GM04504 (cell line): ENCODE measurements at places on chromosomes 12 and 14.

GRCh38 chr12:1093166-1093751 is 102.2 kb downstream of the ERC1 start:
- DNase-seq, result peak; percentile 23

GRCh38 chr12:38159092-38159551 is 157.5 kb upstream of the ALG10B start:
- DNase-seq, result no peak

GRCh38 chr12:3597526-3598210 is 106.7 kb downstream of the PRMT8 start:
- DNase-seq, result no peak

- DNase-seq, result no peak
These were observed 31.5 kb downstream of the NUMB start for GRCh38 chr14:73426877-73427276.

- DNase-seq, result no peak
These were observed 41.3 kb upstream of the OR6J1 start for GRCh38 chr14:22685467-22685866.

DNA sequence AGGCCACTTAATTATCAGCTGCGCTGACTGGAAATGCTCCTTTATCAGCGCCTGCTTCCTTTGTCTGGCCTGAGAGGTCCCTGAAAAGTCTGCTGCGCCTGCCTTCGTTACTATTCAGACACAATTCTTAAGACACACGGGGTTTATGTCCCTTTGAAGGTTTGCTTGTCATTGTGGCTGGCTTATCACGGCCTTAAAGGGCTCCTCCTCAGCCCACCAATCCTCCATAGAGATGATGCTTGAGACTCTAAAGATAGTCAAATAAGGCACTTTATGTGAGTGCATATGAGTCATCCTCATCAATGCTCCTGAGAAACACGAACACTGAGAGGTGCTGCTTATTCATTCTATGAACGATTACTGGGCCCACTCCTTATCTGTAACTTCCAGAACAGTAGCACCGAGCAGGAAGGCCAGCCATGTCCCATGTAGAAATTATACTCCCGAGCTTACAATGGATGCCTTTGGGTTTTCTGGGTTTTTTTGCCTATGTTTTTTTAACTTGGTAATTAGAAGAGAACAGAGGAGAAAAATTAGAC is 1268.2 kb upstream of the TMEM132C start:
- DNase-seq, result no peak

GRCh38 chr12:65923228-65923627 is 98.9 kb downstream of the HMGA2 start:
- no peak for DNase-seq

DNA sequence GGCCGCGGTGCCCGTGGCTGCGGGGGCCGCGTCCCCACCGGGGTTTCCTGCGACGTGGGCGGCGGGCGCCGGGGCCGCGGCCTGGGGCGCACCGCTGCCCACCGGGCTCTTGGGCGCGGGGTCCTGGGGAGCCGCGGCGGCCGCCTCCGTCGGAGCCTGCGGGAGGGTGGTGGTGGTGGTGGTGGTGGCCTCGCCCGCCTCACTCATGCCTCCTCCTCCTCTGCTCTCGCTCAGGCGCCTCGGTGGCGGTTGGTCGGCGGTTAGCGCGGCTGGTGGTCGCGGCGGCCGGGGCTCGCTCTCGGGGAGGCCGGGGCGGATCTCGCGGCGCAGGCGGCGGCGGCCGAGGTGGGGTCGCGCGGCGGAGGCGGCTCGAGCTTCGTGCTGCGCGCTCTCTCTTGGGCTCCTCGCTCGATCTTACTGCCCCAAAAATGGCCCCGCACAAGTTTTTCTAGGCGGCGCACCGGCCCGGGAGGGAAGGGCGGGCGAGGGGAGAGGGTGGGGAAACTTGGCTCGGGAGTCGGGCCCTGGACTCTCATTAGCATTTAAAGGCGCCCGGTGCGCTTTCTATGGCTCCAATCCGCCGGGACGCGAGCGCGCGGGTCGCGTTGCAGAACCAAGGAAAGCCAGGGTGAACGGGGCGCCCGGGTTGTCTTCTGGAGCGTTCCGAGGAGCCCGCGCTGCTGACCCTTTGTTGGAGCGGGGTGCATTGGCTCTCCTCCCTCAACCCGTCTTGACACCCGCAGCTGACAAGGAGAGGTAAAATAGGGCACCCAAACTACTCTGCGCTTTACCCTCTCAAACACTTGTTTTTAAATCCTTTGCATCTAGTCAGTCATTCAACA is at the start of gene YBX3:
TSS of gene YBX3 (minus strand) at position 419 of the 842 bp plus-strand sequence. CDS start at position 207, 212 bp downstream.
- DNase-seq, result peak; percentile 61

DNA sequence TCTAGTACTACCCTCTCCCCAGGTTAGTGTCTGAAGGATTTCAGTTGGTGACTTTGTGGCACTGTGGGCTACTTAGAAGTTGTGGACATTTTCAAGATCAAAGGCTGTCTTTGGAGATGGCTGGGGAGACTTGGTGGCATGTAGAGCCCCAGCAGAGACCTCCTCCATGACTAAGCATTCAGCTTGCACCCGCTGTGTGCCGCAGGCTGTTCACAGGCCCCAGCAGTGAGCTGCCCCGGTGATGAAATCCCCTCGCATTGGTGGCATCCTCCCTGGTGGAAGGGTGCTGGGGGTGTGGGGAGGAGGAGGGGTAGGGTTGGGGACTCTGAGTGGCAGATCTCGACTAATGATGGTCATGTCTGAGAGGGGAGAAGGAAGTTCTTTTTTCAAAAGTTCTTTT is 173.9 kb downstream of the TSPAN9 start:
- no peak for DNase-seq

GRCh38 chr12:21001778-21002177 is 129.2 kb upstream of the SLCO1B1 start:
- DNase-seq, result no peak

GRCh38 chr12:1962051-1963020 is 41.9 kb downstream of the DCP1B start:
- DNase-seq, result no peak

GRCh38 chr12:52052468-52053186 is 1.4 kb downstream of the NR4A1 start:
- DNase-seq, result no peak

DNA sequence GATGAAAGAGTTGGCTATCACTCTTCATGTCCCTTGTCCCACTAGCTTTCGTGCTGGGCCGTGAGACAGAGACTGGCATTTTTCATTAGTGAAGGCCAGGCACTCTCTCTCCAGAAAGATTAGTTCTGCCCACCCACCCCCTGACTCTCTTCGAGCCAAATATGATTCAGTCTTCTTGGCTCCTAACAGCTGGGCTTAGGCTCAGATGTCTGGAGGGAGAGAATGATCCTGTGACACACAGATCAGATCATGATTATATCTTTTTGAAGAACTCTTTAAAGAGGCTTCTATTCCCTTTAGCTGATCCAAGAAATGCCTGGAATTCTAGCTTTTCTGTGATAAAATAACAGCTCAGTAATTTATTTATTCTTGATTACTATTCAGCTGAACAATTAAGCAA is 5.2 kb upstream of the GNG2 start:
- DNase-seq, result no peak

GRCh38 chr14:88188745-88189416 is 134.2 kb downstream of the KCNK10 start:
- DNase-seq, result no peak

DNA sequence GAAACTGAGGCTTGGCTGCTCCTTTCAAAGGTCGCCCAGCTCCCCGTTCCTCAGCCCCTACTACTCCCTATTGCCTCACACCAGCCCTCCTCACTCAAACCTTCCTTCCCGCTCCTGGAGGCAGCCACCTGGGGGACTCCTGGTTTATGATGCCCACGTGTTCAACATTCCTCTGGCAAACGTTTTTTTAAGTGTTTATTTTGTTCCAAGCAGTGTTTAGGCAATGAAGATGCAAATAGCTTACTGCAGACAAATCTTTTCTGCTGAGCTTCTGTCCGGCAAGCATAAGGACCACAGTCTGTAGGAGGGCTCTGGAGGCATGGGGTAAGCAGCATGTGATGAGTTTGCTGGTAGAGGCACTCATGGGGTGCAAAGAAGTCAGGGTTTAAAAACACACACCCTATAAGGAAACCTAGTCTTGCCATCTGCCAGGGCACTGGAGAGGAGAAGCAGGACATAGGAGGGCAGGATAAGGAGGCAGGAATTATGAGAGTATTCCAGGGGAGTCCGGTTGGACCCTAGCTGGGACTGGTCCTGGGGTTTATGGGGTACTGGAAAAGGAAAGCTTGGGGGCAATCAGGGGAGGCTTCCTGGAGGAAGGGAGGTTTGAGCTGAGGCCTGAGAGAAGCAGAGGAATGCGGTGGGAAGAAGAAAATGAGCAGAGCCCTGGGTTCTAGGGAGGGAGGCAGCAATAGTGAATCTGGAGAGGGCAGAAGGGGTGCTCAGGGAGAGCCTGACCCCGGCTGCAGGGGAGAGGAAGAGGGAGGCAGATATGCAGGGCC is 123.3 kb downstream of the NCOR2 start:
- no peak for DNase-seq

DNA sequence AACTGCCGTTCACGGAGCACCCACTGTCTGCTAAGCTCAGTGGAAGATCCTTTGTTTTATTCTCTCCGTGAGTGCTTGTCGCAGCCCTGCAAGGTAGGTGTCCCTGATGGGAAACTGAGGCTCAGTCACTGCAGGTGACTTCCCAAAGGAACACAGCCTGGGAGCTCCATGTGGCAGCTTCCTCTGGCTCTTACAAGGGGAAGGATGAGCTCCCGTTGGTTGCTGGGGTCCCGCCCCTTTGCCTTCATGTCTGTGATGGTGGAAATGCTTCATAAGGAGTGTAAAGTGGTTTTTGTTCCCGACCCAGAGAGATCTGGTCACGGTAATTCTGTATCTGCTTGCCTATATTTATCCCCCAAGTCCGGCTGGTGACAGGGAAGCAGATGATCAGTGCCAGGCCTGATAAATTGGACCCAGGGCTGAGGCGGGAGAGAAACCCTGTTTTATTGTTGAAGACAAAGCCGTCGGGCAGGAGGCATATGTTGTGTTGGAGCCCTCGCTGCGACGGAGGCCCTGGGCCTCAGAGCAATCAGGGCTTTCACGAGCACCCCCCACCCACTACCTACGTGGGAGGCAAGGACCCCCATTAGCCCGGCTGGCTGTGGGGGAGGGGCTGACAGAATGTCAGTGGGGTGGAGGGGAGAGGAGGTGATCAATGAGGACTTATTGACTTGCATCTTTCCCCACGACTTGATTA is 91.9 kb downstream of the KIF26A start:
- DNase-seq, result no peak

DNA sequence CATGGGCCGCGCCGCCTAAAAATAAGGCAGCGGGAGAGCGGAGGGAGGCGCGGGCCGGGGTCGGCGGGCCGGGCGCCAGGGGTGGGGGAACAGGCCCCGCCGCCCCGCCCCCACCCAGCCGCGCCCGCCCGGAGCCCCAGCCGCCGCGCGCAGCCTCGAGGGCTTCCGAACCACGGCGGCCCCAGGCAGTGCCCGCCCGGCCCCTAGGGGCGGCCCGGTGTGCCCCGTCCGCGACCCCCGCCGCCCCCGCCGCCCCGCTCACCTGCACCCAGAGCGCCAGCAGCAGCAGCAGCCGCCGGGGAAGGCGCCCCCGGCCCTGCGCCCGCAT is 519 bp downstream of the JAG2 start:
- no peak for DNase-seq

GRCh38 chr12:51850081-51850964 is 1.8 kb upstream of the FIGNL2 start:
- no peak for DNase-seq

DNA sequence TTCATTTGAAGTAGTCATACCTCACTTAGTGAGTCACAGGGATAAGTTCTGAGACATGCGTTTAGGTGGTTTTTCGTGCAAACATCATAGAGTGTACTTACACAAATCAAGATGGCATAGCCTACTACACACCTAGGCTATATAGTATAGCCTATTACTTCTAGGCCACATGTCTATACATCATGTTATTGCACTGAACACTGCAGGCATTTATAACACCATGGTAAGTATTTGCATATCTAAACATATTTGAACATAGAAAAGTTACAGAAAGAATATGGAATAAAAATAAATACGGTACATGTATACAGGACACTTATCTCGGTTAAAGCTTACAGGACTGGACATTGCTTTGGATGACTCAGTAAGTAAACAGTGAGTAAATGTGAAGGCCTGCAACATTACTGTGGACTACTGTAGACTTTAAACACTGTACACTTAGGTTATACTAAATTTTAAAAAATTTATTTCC is 670.6 kb downstream of the SLC16A7 start:
- no peak for DNase-seq

- DNase-seq, result no peak
These were observed 1560.7 kb upstream of the TMEM132C start for GRCh38 chr12:126706300-126706699.

DNA sequence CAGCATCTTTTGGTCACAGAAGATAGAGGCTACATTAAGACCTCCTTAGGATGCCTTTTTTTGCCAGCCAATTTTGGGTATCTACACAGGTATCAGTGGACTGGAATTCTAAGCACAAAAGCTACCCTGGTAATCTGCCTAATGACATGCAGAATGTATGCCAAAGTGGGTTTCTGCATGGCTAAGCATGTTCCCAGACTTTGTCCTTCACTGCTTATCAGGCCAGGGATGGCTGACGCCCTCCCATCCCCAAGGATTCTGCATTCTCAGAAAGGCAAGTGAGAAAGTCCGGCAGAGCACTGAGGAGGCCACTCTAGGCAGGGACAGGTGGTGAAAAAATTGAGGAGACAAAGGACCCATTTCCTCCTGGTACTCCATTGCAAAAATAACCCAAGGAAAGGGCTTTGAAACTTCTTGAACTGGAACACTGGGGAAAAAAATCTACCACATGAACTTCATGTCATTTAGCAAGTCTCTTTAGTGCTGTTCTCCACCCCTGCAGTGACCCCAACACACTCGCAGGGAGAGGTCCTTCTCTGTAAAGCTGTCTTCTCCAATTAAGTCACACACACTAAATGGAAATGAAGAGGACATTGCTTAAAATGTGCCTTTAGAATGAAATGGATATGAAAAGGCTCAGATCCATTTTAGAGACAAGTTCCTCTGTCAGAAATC is 91.7 kb upstream of the MAX start:
- no peak for DNase-seq

DNA sequence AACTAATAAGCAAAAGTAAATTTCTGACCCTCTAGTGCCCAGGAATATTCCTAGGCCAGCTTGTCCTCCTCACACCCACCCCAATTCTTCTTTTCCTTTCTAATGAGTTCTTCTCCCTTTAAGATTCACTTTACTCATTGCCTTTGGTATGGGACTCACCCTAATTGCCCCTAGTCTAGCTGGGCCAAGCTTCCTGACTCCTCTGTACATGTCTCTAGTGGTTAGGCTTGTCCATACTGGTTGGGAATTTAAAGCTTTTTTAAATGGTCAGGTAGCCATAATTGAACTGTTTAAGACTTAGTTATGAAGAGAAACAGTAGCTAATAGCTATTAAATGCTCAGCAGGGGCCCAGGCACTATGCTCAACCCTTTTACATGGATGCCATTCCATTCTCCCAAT is 248.2 kb downstream of the C12orf42 start:
- no peak for DNase-seq

DNA sequence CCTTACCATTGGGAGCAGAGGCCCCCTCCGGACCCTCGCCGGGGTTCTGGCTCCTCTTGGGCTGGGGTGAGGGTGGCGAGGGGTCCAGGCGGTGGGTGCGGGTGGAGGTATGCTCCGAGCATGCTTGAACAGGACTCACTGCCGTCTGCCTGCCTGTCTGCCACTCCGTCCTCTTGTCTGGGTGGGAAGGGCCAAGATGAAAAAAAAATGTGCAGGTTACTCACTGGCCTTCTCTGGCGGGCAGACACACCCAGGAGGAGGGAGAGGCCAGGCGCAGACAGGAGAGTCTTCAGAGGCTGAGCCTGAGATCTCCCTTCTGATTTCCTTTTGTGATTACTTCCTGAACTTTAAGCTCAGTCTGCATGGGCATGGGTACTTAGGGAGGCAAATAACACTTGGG is 76.1 kb downstream of the STON2 start:
- DNase-seq, result no peak

GRCh38 chr12:11879306-11879705 is 191.4 kb upstream of the BCL2L14 start:
- DNase-seq, result no peak
